ENCODE measurements at places on chromosomes 12 and 14.

- no peak for DNase-seq
These were observed 257.9 kb upstream of the FOXN3 start for GRCh38 chr14:89674936-89675335.

DNA sequence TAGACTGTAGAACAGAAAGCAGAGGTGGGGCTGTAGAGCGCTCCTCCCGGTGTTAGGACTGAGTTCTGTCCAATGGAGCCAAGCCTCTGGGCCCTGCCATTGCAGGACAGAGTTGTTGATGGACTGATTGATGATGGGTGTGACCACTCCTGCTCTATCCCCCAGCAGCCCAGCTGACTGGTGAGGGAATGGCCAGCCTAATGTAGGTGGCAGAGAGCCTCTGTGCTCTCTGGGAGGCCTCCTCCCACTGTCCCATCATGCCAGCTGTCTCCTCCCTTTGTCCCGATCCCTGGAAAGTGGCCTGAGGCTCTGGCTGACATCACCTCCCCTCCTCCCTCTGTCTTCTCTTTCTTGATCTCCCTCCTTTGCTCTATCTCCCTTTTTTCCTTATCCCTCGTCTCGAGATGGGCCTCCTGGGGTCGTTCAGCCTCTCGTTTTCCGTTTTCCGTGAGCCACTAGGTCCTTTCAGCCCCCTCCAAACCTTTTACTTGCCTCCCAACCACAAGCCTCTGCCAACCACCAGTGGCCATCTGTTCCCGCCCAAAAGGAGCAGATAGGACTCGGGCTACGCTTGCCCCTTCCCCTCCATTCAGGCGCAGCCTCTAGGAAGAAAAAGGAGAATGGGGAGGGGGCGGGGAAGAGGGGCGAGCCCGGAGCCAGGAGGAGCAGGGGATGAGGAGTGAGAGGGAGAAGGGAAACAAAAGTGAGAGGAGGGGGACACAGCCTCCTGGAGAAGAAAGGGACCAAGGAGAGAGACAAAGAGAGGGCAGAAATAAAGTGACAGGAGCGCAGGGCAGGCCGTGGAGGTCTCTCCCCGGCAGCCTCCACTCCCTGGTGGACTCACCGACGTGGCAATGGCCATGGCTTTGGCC lies 572 bp downstream of the EFS start:
- DNase-seq: peak; percentile 92

- DNase-seq: no peak
These were observed 75.8 kb downstream of the PPP1R36 start for GRCh38 chr14:64625386-64626232.

DNA sequence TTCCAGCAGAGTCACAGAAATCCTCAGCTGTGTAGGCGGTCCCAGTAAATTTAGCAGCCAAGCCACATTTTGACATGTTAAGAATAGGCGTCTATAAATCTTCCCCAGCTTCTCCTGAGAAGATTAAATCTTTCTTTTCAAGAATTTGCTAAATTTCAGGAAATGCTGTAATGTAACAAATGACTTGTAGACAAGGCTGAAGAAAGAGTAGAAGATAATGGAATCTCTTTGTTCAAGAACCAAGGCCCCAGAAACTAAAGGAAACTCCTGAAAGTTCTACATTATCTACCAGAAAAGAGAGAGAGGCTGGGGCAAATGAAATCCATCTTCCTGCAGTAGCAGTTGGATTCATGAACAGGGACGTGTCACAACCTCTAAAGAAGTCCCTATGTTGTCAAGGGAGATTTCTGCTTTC lies 760.3 kb downstream of the NOVA1 start:
- no peak for DNase-seq

- DNase-seq: no peak
These were observed 116.1 kb upstream of the FBXO33 start for GRCh38 chr14:39548358-39548757.

DNA sequence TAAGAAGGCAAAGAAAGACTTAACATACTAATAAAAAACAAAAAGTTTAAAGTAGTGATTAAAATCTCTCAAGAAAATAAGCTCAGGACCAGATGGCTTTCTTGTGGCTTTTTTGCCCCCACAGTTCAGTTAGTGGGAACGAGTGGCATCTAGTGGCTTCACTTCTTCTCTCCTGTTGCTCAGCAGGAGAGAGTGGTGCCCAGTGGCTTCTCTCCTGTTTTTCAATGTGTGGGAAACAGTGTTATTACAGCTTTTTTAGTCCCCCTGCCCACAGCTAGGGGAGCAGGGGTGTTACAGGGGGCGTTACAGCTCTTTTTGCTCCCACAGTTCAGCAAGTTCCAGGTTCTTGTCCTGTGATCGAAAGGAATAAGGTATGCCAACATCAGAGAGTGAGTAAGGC lies 135.2 kb downstream of the RERGL start:
- DNase-seq: no peak

DNA sequence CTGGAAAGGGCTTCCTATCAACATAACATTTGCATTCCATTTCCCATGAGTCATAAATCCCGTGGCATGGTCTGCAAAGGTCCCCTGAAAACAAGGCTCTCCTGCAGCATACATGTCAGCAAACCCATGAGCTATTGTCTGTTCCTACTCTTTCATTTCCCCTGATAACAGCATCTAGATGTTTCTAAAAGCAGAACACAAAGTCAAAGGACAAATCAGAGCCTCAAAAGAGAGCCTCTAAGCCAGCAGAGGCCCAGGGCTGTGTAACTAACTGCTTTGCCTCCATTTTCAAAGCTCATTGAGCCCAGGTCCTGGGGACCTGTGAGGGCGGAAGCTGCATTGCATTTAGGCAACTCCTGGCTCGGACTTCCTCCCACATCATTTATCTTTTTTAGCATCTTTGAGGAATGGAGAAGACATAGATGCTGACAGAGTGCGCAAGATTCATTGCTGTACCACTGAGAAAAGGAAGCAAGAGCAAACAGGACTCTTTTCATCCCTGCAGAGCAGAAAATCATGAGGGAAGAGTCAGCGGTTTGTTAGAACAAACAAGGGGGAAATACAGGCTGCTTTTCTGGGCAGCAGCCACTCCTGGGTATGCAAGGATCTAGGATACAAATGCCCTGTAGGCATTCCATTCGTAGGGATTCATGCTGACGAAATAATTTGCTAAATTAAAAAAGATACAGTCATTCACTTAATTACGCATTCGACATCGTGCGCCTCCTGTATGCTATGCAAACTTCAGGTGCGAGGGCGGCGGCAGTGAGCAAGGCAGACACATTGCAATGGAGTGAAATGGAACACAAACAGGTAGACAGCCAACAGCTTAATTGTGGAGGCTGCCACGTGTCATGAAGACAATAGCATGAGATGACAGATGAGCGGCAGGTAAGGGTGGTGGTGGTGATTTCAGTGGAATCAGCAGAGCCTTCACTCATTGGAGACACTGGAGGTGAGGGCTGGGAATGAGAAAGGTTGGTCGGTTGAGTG lies 131.0 kb downstream of the TMEM132D start:
- no peak for DNase-seq

DNA sequence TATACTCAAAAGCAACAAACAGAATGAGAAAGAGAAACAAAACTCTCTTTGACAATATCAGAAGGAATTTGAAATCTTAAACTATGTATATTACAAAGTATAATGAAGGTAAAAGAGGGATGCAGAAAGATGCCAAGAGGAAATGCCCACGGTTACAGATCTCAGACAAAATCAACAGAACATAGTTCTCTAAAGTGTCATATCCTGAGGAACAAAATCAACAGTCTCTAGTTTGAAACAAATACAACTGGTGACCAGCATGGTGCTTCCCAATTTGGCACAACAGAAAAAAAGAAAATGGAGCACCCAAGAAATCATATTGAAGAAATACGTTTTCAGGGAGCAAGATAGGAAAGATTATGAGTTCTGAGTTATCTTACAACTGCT lies 116.5 kb downstream of the METTL25 start:
- no peak for DNase-seq

DNA sequence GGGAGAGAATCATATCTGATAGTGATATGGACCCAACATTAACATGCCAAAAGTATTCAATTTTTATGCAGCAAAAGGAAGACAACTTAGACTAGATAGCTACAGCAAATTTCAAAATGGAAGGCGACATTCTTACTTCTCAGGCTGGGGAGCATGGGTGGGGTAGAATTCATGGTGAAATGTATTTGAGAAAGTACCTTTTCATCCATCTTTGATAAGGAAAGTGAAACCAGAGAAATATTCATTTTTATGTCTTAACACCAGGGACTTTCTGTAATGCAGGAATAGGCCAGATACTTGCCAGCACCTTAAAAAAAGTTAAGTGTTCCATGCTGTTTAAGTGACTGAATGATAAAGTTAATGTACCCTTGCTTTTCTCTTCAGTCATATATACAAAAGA lies 13.4 kb downstream of the BTG1 start:
- DNase-seq: no peak

Measured in pons (tissue), 1 donor.